ENCODE measurements at places on chromosomes 3 and 15.

DNA sequence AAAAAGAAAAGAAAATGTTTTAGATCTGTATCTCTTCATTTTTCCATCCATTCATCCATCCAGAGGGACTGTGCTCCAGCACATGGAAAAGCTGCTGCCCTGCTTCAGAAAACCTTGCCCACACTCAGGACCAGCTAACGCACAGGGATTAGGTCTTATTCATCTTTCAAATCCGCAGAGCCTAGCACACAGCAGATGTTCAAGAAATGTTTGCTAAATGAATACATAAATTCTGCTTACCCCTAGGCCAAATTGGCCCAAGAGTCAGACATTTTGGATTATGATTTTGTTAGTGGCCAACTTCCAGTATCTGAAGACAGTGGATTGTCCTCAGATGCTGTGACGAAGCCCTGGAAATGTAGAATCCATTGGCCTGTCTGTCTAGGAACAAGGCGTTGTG lies 71.4 kb downstream of the GHSR start:
- DNase-seq = no peak

DNA sequence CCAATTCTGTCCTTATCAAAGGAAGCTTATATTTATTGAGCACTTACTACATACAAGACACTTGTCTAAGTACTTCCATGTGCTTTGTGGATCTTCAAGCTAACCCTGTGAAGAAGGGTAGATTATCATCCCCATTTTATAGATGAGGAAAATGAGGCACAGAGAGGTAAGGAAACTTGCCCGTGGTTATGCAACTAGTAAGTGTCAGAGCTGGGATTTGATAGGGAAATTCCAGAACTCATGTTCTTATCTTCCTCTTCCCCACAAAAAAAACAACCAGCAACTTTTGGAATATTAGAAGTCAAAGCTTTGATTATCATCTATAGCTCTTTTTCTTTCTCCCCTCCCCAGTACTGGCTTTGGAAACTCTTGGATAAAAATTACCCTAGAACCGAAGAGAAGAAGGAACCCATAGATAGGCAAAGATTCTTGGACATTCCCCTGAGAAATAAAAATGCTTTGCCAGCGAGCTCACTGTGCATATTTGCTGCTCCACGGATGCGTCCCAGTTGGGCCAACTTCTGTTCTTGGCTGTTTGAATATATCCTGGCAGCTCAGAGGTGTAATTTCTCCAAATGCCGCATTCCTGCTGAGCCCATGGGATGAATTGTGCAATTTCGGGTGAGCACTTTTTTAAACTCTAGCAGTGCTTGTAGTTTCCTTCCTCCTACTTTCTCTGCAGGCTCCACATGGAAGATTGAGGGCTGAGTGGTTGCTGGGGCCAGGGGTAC lies 591.5 kb upstream of the CFAP20DC start:
- no peak for DNase-seq

DNA sequence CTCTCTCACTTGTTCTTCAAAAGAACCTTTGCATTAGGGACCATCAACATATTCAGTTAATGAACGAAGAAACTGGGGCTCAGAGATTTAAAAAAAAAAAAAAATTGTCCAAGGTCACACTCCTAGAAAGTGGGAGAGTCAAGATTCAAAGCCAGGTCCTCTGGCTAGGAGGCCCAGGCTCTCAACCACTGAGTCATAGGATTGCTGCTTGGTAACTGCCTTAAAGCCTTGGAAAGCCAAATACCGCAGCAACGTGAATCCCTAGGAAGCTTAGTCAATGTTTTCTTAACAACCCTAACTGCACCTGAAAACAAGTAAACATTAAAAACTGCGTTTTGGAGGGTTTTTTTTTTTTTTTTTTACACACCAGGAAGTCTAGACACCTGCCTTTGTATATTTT lies 156.8 kb downstream of the WNT5A start:
- no peak for DNase-seq

GRCh38 chr3:27279123-27279522 lies 90.1 kb downstream of the NEK10 start:
- DNase-seq = no peak

DNA sequence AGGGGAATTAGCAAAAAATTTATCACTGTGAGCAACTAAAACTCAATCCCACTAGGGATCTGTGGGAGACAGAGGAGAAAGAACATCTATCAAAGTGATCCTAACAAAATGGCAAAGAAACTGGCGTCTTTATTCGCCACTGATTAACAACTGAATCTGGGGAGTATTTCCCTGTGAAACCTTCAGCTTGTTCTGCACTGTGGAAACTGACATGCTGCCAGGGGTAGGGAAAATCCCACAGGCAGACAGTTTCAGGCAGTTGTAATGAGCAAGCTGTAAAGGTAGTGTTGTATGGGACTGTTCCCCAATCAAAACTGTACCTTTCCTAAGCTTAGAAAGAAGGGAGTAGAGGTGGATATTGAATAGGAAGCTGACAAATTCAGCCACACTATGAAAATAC lies 611.7 kb downstream of the VGLL3 start:
- no peak for DNase-seq

- no peak for DNase-seq
These were observed 37.0 kb downstream of the NPTN start for GRCh38 chr15:73596174-73596573.

DNA sequence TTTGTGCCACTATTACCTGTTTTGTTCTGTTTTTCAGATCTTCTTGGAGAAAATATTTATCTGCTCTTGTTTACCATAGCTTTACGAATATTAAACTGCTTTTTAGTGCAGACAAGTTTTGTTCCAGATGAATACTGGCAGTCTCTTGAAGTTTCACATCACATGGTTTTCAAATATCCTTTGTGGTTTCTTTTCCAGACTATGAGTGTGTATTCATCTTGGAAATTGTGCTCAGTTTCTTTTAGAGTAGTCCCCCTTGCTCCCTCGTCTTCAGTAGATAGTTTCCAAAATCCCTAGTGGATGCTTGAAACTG lies 1.2 kb downstream of the PIGB start:
- no peak for DNase-seq

DNA sequence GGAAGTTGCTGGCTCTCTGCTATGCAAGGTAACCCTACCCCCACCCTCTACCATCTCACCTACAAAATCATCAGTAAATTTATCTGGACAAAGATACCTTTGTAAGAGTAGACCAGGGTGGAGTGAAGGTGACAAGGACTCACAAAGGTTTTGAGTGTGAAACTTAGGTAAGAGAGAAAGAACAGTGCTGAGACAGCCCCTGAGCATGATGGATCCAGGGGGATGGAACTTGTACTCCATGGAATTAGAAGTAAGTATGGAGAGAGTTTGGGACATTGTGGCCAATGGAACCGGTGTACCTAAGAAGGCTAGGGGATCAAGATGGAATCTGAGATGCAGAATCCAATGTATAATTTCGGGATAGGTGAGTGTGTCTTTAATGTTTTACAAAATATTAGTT lies 153.0 kb upstream of the NSMCE3 start:
- no peak for DNase-seq

- peak; percentile 80 for DNase-seq
These were observed 39.6 kb upstream of the FAM98B start for GRCh38 chr15:38414357-38414756.

DNA sequence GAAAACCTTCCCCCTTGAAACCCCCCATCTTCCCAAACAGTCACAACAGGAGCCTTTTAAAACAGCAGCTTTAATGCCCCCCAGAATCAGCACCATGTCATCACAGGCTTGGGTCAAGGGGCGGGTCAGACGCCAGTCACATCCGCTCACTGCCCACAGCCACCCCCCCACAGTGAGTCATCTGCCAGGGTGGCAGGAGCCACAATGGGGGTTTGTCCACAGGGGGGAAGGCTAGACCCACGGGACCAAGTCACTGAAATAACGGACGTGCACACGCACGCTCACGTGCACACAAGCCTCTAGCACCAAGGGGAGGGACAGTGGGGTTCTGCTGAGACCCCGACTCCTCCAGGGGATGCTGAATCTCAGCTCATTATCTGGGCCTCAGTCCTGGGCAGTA lies 441 bp upstream of the UCN2 start:
- no peak for DNase-seq

- no peak for DNase-seq
These were observed 317.3 kb upstream of the NECTIN3 start for GRCh38 chr3:110754212-110754916.

DNA sequence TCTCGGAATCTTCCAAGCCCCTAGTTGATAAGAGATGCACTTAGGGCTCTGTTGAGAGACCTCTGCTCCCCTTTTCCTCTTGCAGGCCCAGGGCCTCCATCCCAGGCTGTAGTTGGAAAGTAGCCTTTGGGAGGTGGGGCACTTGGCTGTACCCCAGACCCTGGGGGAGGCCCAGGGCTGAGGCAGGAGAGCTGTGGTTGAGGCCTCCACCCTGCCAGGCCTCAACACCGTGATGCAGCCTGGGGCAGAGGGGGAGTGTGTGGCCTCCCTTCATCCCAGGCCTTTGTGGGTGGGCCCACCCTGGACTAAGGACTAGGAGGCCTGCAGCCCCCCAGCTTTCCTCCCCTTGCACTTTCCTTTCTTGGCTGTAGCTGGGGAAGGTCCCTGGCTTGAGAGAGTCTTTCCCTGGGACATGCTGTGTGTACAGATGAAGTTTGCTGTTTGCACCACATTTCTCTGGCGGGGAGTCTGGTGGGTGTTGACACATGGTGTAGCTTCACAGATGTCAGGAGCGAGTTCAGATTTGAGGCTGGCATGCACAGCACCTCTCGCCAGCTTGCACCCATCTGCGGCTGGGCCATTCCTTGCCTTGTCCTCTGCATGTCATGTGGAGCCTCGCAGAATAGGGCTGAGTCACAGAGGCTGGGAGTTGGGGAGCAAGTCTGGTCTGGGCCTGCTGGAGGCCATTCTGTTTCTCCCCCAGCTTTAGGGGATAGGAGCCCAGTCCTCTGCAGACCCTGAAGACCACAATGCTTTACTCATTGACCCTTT lies 13.7 kb downstream of the PLEKHO2 start:
- no peak for DNase-seq

DNA sequence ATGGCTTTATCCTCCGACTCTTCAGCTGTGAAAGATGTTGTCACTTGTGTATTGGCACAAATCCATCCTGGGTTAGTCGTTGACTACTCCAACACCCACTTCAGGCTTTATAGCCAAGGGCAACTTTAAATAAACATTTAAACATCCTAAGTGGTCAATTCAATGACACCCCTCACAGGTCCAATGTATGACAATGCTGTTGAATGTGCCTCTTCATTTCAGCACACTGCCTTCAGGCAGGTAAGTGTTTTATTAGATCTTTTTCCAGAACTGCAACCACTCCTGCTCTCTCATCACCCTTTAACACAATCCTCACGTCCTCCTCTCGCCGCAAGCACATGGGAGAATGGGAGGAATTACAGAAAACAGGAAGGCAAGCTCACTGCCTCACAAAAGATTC lies 30.3 kb downstream of the IL12A start:
- DNase-seq = no peak

- no peak for DNase-seq
These were observed 210.1 kb upstream of the ARHGEF26 start for GRCh38 chr3:153911116-153911515.

GRCh38 chr3:108485146-108485545 lies 25.2 kb downstream of the MYH15 start:
- peak; percentile 51 for DNase-seq

DNA sequence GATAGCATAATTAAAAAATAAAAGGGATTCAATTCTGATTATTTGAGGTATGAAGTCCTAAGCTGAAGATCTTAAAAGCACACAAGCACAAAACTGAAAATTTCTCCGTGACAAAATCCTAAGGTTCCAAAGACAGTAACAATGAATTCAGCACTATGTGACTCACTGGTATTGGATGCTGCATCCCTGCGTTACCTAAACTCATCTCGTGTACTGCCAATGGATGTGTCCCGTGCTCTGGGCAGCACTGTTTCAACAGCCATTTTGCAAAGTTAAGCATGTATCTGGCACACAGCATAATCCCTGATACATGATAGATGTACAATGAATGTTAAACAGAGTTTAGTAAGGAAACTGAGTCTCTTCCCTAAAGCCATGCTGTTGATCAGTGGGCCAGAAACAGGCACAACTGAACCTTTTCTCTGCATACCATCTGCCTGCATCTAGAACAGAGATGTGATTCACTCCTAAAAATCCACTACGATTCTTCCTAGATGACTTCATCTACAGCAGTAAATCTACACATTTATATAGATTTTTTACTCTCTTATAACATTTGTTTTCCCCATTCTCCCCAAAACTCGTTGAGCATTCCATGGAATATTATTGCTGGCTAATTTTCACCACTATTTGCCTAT lies 14.3 kb downstream of the SUCLG2 start:
- DNase-seq = no peak

- DNase-seq = no peak
These were observed 516.9 kb upstream of the TBL1XR1 start for GRCh38 chr3:177713928-177714900.

GRCh38 chr15:81007428-81008064 lies 6.8 kb downstream of the TLNRD1 start:
- no peak for DNase-seq

DNA sequence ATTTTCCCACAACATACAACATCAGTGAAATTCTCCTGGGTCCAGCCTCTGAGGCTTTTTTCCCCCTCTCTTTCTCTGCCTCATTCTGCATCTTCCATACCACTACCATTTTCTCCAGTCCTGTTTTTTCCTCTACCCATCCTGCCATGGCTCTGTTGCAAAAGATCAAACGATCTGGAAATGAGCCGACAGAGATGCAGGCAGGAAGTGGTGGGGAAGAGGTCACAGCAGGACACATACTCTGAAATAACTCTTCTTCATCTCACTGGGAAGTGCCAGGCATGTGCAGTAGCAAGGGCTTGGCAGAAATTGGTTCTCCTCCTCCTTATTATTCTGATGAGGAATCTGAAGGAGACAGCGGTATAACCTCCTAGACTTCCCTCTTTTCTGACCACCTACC lies 114.3 kb downstream of the CORO2B start:
- DNase-seq = peak; percentile 6

- DNase-seq = no peak
These were observed 69.3 kb upstream of the CGNL1 start for GRCh38 chr15:57306944-57307411.

DNA sequence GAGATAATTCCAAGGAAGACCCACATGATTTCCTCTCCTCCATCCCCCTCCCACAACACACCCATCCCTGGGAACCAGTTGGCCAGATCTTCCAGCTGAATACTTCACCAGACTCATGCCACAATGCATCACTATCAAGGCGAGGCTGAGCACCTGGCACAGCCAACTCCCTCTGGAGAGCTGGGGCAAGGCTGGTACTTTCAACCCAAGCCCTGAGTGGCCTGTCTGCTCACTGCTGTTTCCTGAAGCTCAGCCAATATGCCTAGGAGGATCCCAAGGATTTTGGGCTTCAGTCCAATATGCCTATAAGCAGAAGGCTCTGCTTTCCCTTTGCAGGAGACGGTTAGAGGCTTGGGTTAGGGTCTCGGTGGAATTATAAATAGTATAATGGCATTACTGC lies 90.9 kb upstream of the NEO1 start:
- no peak for DNase-seq

GRCh38 chr15:71349736-71350526 lies 234.7 kb downstream of the THSD4 start:
- no peak for DNase-seq

DNA sequence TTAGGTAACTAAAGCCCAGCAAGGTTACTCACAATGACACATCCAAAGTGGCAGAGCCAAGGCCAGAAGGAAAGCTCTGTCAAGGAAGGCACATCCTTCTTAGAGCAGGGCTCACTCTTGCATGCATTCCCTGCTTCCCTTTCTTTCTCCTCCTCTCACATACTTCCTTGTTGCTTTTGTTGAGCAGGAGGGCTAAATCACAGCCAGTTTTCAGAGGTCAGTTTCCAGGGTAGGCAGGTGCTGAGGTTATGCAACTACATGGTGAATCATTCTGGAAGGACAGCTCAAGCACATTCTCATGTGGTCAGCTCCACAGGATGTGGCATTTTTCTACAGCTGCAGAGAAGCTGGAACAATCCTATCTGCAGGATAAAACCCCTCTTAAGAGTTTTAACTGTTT lies 275.6 kb downstream of the ZNF621 start:
- no peak for DNase-seq

All from Karpas-422 (cell line).